ENCODE measurements at places on chromosomes 3 and 15.

DNA sequence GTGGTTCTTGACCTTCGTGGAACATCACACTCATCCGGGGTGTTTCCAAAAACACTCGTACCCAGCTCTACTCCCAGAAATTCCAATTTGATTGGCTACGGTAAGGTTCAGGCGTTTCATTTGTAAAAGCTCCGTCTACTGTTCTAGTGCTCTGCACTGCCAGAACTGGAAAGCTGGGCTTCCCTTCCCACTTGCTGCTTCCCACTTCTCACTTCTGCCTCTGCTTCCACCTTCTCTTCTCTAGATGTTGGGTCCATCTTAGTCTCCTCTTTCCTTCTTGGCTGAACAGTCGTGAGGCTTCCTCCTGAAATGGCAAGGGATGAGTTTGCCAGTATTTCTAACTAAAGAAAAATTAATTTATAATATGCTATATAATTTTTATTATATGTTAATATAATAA lies 29.8 kb upstream of the RHCG start:
- no peak for DNase-seq

GRCh38 chr15:32870240-32871033 lies 152.6 kb downstream of the GREM1 start:
- DNase-seq, result no peak

GRCh38 chr15:41843571-41843970 lies 4.9 kb downstream of the PLA2G4B start:
- no peak for DNase-seq

GRCh38 chr15:31442699-31443111 lies 116.1 kb downstream of the KLF13 start:
- DNase-seq, result no peak

- DNase-seq, result no peak
These were observed 28.3 kb downstream of the TSEN2 start for GRCh38 chr3:12512534-12513118.

DNA sequence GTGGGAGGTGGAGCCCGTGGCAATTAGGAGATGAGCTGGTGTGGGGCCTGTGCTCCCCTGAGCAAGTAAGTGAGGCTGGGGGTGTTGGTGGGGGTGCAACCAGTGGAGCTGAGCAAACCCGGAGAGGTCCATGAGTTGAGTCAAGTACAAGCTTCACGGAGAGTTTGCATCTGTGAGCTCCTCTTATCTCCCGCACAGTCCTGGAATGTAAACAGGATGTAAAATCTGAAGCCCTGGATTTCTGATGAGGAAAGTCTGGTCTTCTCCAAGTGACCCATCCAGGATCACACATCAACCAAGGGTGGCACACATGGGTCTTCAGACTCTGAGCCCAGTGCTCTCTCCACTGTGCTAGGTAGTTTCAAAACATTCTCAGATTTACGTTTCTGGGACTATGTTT lies 67.8 kb downstream of the LSM3 start:
- no peak for DNase-seq

Data from activated naive CD4-positive, alpha-beta T cell (primary cell).